ENCODE measurements at places on chromosomes 4 and X.

- DNase-seq, result peak; percentile 28
Observed at GRCh38 chrX:74104356-74105015, 199.5 kb upstream of the ZCCHC13 start.

DNA sequence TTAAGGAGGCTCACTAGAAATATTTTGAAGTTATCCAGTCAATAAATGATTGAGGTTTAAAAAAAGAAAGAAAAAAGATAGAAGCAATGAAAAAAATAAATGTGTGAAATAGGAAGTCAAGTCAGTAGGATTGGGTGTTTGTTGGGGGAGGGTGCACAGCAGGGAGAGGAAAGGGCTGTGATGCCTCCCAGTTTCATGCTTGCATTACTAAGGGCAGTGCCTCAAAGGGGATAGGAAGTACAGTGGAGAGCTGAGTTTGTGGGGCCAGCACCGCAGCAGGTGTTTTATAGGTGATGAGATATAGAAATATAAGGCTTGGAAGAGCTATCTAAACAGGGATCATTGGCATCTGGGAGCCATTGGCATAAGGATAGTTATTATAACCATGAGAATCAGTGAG lies 919.2 kb downstream of the STIM2 start:
- DNase-seq, result no peak

GRCh38 chr4:165592386-165592785 lies 213.6 kb downstream of the CPE start:
- DNase-seq, result no peak

DNA sequence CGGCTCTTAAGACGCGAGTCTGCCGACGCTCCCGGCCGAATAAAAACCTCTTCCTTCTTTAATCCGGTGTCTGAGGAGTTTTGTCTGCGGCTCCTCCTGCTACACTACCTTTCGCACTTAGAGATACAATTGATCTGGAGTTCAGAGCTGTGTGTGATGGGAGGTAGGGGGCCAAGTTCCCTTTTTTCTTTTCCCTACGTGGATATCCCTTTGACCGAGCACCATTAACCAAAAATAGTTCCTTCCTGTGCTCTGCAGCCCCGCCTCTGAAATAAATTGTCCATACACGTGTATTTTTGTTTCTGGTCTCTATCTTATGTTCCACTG lies 555 bp upstream of the PGM2 start:
- no peak for DNase-seq

- no peak for DNase-seq
Observed at GRCh38 chrX:22652596-22652995, 347.2 kb upstream of the DDX53 start.

DNA sequence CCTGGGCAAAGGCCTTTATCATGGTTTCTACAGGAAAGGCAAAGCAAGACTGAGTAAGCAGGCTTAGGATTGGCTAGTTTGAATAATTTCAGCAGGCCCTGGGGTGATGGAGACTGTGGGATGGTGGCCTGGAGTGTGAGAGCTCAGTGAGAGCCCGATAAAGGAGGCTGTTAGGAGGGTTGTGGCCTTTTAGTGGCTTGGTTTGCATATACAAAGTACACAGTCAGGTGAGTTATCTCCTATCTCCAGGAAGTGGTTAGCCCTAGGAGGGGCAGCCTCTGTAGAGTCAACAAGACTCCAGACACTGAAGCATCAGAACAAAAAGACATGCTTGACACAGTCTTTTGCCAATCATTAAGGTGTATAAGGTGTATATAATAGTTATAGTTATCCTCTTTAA lies 157.2 kb downstream of the CFAP299 start:
- no peak for DNase-seq

- no peak for DNase-seq
Observed at GRCh38 chrX:107738768-107739167, 36.8 kb downstream of the TSC22D3 start.

DNA sequence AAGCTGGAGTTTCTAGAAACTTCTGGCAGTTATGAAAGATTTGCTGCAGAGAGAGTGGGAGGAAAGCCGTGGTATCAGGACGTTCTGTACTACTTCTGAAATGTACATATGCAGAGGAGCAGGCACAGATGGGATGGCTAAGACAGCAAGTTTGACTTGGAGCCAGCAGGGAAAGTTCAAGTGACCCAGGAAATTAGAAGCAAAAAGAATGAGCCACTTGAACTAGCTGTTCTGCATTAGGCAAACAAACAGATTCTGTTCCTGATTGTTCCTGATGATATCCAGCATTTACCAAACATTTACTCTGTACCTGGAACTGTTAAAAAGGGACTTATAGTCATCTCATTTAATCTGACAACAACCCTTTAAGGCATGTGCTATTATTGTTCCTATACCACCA lies 41.4 kb upstream of the CXCL13 start:
- no peak for DNase-seq

- DNase-seq, result no peak
Observed at GRCh38 chr4:56976283-56976836, 1.0 kb downstream of the NOA1 start.

- no peak for DNase-seq
Observed at GRCh38 chr4:14871676-14872430, 130.4 kb upstream of the CPEB2 start.

DNA sequence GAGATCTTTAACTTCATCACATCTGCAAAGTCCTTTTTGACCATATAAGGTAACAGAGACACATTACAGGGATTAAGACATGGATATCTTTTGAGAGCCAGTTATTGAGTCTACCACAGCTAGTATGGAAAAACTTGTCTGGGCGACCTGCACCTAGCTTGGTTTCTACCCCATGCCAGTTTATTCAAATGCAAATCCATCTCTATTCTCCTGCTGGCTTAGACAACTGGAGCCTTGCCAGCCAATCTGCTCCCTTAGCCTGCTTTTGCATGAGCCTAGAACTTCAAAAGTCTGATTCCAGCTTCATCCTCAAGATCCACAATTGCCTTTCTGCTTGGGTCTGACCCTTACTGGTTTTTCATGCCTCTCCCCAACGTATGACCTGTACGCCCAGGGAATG lies 212.0 kb upstream of the AFF2 start:
- no peak for DNase-seq

GRCh38 chr4:140156529-140157171 lies 2.7 kb upstream of the MAML3 start:
- DNase-seq, result no peak

DNA sequence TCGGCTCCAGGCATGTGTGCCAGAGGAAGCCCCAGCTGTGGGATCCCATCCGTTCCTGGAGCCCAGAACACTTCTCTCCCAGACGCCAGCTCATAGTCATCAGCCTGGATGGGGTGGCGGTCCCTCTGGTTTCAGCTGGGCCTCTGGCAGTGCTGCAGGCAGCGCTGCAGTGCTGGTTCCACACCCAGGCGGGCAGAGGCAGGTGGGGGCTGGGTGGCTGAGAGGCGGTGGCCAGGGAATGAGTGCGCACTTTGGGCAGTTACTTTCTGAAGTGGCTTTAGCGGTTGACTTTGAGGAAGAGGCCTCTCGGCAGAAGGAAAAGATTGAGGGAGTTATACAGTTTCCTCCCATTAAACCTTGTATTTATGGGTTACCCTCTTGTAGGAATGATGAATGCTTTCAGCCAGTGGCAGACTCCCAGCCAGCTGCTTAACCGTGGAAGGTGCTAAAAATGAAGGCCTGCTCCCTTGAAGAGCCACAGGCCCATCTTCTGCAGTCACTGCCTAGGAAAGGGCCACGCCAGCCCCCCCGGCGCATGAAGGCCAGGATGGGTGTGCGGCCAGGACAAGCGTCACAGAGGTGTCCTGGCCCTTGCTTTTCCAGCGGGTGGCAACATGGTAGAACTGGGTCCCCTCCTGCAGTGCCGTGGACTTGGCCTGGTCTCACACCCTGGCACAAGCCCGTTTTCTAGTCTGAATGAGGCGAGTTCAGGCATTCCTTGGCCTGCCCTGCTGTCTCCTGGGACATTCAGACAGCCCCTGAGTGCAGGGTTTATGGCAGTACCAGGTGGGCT lies 9.9 kb downstream of the TADA2B start:
- DNase-seq, result no peak

DNA sequence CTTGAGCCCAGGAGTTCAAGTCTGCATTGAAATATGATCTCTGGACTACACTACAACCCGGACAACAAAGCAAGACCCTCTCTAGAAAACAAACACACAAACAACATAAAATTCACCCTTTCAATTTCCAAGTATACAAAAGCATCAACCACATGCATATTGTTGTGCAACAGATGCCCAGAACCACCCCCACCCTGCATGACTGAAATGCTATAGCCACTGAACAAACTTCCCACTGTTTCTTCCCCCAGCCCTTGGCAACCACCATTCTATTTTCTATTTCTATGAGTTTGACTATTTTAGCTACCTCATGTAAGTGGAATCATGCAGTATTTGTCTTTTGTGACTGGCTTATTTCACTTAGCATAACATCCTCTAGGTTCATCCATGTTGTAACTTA lies 14.2 kb upstream of the C4orf51 start:
- DNase-seq, result no peak

DNA sequence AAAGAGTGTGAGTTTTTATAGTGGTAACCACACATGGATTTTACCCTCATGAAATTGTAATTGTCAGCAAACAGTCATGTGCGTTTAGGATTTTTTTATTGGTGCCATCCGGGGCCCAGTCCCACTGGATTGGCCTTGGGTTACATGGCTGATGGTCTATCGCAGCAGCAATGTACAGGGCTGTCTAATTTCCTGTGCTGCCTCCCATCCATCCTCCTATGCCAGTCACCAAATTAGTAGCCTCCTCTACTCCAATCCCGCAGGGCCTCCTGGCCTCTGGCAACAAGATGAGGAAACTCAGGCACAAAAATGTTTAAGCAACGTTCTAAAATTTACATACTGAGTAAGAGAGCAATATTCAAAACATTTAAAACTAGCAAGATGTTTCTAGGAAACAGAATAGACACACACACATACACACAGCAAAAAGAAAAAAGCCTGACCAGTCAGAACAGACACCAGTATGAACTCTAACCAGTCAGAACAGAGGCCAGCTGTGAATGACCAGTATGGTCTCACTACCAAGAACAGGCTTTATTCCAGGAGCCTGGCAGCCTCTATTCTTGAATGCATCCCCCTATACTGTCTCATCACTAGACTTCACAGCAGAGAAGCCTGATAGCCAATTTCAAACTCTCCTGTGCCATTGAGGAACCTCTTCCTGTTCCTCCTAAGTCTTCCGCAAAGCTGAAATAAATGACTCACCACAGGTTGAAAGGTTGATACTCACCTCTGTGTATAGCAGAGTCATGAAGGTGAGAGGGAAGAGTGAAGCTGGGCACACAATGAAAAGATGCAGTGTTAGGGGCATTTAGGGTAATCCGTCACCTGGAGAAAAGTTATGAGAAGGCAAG lies 42.6 kb downstream of the CHRNA9 start:
- DNase-seq, result no peak

DNA sequence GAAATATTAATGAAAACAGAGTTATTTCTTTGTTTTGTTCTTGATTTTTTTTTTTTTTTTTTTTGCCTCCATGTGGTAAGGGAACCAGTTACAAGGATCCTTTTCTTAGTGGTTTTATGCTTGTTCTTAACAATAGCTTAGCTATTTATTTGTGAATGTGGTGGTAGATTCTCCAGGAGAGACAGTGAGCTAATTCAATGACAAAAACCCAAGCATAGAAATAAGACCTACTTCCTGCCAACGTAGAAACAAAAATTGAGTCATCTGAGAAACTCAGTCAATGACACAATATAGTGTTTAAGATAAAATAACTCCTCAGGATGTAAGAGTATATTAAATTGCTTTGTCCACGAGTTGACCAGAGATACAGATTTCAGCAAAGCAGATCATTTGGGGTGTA lies 863.8 kb upstream of the PABPC4L start:
- DNase-seq, result no peak

- DNase-seq, result no peak
Observed at GRCh38 chr4:157080605-157081004, 4.7 kb downstream of the GLRB start.

DNA sequence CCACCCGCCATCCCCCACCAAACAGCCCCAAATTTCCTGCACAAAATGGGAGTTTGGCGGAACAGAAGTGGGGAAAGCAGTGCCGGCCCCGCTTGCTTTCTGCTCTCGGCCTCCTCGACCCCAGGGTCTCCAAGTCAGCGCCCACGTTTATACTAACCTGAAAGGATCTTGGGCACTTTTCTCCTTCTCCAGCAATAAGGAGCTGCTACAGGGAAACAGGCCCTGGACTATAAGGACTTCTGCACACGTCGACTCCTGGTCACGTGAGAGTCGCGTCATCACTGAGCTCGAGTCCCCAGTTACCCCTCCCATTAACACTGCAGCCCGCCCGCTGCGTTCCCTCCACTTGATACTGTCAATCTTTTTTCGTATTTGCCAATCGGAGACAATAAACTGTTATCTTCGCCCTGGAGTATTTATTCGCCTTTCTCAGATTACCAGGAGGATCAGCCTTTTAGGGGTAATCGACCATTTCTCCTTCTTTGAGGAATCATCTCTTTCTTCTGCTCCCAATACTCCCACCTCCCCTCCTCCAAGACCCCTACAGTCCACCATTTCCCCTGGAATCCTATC lies at the start of gene TCEAL8:
Gene TCEAL8, minus strand, starts transcription at position 235 of the 573 bp plus-strand sequence. CDS start 1,176 bp downstream, outside the sequence.
- DNase-seq, result peak; percentile 27

DNA sequence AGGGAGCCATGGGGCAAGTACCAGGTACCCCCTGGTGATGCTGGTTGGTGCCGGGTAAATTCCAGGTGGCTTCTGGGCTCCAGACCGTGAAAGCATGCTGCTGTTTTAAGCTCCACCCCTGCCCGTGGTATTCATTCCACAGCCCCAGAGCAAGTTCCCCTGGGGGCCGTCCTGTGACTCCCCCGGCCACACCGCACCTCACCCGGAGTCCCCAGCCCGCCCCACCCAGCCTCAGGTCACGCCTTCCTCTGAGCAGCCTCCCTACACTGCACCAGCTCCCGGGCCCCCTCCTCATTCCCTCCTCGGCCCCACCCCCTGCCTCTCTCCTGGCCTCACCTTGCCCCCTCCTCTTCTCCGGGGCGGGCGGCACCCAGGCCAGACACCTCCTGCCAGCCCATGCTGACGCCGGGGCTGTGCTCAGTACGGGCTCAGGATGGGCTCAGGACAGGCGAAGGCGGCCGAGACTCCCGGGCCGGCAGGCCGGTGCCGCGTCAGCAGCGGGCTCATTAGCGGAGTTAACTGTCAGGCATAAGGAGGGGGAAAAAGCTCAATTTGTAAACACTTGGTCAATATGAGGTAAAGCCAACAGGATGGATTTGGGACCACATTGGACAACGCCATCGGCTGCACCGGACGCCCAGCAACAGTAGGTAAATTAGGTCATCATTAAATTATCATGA lies 127.4 kb downstream of the FAM53A start:
- no peak for DNase-seq
